ENCODE measurements at places on chromosomes 16 and 17.

- peak; percentile 42 for DNase-seq
These were observed 3.8 kb downstream of the AXIN2 start for GRCh38 chr17:65557349-65558310.

DNA sequence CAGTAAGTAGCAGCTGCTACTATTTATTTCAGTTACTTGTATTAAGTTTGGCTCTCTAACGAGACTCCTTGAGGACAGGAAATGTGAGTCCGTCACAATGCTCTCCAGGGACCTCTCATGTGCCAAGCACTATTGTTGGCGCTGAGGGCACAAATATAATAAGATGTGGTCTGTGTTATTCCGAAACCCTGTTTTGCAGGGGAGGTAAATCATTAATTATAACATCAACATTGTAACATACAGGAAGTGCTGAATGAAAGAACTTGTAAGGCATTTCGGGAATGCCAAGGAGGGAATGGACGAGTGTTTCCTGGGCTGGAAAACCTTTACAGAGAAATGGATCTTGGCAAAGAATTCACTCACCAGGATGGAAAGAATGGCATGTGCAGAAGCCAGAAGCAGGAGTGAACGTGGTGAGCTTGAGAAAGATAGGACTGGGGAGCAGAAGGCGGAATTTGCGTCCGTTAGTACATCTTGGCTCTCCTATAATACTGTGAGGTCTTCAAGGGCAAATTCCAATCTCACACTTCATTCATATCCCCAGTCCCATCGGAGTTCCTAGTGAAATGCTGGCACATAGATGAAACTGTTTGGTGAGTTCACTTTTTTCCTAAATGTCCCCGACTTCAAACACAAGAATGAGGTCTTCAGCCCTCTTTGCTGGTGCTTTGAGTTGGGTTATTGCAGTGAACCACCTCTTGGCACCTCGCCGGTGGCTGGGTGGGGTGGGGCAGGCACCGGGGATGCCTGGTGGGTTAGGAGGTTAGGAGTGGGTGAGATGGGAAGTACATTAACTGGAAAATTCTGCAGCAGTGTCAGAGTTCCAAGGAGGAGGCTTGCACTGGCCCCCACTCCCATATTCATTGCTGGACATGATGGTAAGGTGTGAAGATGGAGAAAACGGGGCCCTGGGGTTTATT lies 11.5 kb downstream of the TAC4 start:
- no peak for DNase-seq

DNA sequence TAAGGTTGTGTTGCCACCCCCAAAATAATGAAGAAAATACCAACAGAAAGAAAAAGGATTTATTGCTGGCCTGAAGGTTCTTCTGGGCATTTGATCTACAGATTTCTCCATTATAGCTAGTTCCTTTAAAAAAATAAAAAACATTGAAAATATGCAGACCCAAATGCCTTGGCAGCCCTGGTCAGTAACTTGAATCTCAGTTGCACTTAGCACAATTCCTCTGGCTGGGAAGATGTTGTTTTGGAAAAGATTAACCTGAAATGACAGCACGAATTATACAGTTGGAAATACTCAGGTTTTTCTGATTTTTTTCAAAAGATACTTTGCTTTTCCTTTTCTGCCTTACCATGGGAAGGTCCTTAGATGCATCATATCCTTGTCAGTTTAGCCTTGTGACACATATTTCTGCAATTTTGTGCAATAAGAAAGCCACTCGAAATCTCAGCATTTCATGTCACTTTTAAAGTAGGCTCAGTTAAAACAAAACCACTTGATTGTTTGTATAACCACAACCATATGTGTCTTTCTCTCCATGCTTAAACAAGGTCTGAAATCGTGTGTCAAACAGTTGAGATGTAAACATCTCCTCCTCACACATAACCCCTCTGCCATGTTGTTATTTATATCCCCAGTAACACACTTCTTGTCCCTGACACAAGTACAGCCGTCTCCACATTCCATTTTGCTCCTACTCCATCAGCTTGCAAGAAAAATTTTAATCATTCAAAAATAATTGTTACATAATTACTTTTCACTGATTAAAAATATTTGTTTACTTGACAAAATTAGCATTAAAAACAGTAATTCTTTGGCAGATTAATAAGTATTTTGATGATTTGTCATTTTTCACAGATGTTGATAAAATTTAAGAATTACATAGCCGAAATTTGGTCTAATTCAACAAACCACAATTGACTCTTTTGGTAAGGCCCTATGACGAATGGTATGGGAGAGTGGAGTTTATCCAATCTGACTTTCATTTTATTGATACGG lies 61.1 kb downstream of the SIAH1 start:
- no peak for DNase-seq

DNA sequence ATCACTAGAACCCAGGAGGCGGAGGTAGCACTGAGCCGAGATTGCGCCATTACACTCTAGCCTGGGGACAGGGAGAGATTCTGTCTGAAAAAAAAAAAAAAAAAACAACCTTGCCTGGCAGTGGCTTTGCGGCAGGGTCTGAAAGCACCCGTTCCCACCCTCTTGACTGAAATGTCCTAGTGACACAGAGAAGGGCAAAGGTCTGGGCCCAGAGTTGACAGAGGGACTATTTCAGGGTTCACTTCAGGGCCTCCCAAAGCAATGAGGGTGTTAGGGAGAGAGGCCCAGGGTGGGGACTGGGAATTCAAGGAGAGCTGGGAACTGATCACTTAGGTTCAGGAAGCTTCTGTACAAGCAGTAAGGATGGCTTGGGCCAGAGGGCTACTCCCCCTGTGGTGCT lies 13.8 kb upstream of the CDRT15L2 start:
- no peak for DNase-seq

DNA sequence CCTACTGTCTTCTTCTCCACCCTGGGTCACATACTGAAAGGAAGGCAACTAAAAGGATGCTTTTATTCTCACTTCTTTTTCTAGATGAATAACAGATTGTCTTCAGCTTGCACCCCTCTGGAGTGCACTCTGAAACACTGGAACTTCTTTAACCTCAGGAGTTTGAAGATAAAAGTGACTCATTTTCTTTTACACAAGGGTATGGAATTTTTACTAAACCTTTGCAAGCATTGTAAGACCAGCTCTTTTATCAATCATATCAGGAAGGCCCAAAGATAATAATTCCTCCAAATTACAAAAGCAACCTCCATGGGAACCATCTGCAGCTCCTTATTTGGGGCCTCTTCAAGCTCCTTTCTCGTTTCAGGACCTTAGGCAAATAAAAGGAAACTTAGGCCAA lies 193.5 kb upstream of the KIF2B start:
- DNase-seq: no peak

DNA sequence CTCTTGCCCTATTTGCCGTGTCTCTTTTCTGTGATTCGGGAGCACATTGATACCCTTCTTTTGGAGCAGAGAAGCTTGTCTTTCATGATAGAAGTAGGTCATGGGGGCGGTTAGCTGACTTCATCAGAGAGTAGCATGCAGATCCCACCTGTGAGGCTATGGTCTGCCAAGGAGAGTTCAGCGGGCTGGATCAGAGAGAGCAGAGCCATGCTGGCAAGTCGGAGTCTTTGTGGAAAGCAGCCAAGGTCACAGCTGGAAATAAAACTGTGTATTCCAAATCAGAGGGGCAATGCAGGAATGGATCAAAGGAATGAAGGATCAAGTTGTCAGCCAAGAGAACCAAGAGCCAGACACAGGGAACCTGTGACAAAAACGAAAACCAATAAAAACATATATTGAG lies 595.9 kb downstream of the WWOX start:
- DNase-seq: no peak

DNA sequence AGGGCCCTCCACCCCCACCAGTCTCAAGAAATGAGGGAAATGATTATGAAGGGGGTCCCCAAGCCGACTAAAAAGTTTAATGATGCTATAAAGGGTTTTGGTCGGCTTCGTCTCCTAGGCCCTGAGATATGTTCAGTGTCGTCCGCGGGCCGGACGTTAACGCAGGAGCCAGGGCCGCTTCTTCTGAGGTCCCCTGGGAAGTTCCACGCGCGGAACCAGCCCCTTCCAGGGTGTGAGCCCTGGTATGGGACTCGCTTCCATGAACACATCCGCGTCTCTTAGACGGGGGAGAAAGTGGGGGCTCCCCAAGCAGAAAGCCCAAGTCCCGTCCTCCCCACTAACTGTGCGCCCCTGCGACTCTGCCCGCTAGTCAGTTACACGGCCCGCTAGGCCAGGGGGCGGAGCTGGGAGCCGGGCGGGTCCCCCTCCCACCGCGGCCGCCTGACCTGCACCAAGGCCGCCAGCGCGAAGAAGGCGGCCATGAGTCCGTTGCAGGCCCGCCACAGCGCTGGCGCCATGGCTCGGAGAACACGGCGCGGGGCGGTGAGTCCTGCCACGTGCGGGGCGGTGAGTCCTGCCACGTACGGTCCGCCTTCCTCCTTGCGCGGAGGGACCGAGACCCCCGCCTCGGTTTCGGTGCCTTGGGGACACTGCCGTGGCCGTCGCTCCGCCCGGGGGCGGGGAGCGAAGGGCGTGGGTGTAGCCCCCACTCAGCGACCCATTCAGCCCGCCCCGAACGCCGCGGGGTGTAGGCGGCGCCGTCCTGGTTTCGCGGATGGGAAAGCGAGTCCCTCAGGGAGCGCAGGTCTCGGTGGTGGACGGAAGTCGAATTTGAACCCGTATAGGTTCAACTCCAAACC lies at the start of gene TMEM220:
Gene TMEM220, minus strand, starts transcription at position 690 of the 860 bp plus-strand sequence. Its CDS starts 172 bp downstream, at position 518.
- peak; percentile 13 for DNase-seq

GRCh38 chr16:17753434-17753833 lies 282.7 kb upstream of the XYLT1 start:
- DNase-seq: no peak

- no peak for DNase-seq
These were observed 39.3 kb upstream of the TEKT1 start for GRCh38 chr17:6870841-6871240.

- DNase-seq: no peak
These were observed 13.3 kb downstream of the GRB7 start for GRCh38 chr17:39751016-39751543.

DNA sequence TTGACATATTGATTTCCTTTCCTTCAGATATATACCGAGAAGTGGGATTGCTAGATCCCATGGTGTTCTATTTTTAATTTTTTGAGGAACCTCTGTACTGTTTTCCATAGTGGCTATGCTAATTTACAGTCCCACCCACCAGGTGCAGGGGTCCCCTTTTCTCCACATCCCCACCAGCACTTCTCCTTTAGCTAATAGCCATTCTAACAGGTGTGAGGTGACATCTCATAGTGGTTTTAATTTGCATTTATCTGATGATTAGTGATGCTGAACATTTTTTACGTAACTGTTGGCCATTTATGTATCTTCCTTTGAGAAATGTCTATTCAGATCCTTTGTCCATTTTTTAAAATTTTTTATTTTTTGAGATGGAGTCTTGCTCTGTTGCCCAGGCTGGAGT lies 93.9 kb downstream of the SDR42E1 start:
- DNase-seq: no peak

DNA sequence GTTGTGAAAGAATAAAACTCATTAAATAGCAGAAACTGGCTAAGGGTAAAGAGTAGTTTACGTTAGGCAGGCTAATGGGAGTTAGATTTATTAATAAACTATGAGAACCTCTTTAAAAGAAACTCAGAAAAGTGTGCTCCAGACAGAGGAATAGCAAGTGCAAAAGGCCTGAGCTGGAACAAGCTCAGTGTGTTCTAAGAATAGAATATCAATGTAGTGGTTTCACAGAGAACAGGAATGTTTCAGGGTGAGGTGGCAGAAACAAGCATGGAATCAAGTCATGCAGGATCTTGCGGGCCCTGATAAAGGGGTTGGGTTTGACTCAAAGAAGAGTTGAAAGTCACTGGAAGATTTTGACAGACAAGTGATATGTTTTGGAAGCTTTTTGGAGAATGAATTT lies 164.0 kb upstream of the HS3ST3A1 start:
- DNase-seq: no peak

DNA sequence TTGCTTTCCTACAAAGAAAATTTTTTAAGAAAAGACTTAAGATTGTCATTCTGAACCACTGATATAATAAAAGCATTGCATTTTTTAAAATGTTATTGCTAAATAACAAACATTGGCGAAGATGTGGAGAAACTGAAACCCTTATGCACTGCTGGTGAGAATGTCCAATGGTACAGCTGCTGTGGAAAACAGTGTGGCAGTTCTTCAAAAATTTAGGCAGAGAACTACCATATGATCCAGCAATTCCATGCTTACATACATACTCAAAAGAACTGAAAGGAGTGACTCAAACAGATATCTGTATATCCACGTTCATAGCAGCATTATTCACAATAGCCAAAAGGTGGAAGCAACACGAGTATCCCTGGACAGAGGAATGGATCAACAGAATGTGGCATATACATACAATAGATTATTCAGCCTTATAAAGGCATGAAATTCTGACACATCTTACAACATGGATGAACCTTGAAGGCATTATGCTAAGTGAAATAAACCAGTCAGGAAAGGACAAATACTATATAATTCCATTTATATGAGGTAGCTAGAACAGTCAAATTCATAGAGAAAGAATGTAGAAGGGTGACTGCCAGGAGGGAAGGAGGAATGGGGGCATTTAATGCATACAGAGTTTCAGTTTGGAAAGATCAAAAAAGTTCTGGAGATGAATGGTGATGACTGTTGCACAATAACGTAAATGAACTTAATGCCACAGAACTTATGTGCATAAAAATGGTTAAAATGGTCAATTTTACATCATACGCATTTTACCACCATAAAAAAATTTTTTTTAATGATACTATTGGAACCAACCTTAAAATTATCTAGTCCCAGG lies 92.1 kb downstream of the CACNG1 start:
- DNase-seq: no peak

DNA sequence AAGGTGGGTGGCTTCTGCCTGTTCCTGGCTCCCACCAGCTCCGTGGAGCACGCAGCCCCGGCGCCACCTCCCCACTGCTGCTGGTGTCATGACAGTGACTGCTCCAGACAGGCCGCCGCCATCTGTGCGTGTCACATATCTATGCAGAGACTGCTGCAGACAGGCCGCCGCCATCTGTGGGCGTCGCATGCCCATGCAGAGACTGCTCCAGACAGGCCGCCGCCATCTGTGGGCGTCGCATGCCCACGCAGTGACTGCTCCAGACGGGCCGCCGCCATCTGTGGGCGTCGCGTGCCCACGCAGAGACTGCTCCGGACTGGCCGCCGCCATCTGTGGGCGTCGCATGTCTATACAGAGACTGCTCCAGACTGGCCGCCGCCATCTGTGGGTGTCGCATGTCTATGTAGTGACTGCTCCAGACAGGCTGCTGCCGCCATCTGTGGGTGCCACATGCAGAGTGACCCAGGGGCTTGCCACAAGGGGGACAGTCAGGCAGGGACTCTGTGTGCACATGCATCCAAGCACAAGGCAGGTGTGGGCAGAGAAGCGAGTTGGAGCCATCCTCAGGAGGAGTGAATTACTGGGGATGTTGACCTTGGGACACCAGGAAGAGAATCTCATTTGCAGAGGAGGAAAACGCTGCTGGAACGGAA lies 3.3 kb upstream of the FN3KRP start:
- no peak for DNase-seq

DNA sequence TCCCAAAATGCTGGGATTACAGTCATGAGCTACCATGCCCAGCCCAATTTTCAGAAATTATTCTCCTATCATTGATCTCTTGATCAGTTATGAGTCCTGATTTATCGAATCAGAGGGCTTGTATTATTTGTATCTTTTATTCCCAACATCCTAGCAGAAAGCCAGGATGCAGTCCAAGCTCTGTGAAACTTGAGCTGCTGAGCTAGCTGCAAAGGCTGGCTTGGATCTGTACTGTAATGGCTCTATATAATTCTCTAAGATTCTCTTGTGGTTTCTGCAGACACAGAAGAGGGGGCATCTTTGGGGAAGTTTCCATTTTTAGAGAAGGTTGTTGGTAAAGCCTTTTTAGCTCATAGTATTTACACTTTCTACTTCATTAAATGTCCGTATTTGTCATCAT lies 227.1 kb downstream of the MAP2K4 start:
- no peak for DNase-seq

GRCh38 chr17:78323826-78324390 lies 36.0 kb downstream of the SOCS3 start:
- DNase-seq: no peak

Measured in T-helper 17 cell (primary cell).